A172 (cell line): ENCODE measurements at places on chromosomes 5 and 9. TPM values are rescaled to one million over a fixed set of nuclear protein-coding genes. Genes with fewer than 3 reads are reported as not detected.

The PLPP7 gene
- 0.14 and 1.0 TPM in 2 replicates for total RNA-seq

DNA sequence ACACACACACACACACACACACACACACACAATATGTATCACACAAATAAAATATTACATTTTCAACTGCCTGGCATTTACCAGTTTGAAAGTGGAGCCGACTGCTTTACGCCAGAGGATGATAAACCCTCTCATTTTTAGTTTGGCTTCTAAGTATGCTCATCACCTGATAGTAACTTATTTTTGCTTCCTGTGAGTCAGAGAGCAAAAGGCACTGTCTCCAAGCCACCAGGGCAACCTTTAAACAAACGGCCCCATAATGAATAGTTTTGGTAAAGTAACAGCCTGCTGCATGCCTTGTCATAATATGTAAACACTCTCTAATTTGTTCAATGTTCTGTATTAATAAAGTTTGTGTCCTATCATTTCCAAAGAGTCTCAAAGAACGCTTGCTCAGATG, 26.9 kb downstream of the KLF4 start:
- DNase-seq: peak; percentile 66

The SPINK4 gene
- total RNA-seq: not detected in 2 replicates

The GAS1 gene
- 1.3 and 1.7 TPM in 2 replicates for total RNA-seq

DNA sequence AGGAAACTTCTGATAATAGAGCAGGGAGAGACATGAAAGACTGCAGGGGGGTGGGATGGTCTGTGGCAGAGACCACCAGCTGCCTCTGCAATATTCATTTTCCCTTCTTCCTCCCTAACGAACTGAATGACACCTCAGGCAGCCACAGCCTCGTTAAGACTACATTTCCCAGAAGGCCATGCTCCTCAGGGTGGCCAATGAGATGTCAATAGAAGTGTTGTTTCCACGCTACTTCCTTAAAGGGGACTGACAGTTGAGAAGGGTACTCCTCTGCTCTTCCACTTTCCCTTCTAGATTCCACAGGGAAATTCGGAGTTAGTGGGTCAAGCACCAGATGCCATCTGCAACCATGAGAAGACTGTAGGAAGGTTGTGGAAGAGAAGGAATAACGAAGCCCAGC, 52.0 kb upstream of the DAPK1 start:
- peak; percentile 44 for DNase-seq

The C5orf52 gene
- not detected in 2 replicates for total RNA-seq

GRCh38 chr5:110055302-110055701, 365.6 kb downstream of the MAN2A1 start:
- DNase-seq: no peak

The LURAP1L gene
- total RNA-seq: 4.9 and 6.6 TPM in 2 replicates

The SMIM33 gene
- not detected in 2 replicates for total RNA-seq

GRCh38 chr9:98584059-98584458, 124.7 kb downstream of the GABBR2 start:
- DNase-seq: peak; percentile 43

GRCh38 chr9:102519423-102519822, 475.7 kb upstream of the CYLC2 start:
- no peak for DNase-seq

GRCh38 chr9:36146651-36147050, 10.1 kb downstream of the GLIPR2 start:
- DNase-seq: no peak

GRCh38 chr9:90449213-90449925, 193.3 kb downstream of the DIRAS2 start:
- no peak for DNase-seq

DNA sequence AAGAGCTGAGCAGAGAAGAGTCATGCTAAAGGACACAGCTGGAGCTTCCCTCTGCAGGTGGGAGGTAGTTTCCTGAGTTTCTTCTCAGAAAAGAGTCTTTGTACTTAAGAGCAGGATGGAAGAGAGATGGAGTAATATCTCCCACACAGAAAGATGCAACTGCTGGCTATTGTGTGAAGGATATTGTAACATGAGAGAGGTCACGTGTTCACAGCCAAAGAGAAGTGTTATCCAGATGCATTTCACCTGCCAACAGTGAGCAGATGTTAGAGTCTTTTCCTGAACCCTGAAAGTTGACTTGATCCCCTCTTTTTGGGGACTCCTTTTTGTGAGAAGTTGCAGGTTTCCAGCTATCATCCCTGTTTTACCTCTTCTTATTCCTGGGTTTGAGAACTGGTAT, 14.0 kb upstream of the TRIO start:
- no peak for DNase-seq

- no peak for DNase-seq
Measured at GRCh38 chr5:85972539-85972938, 645.2 kb upstream of the COX7C start.

DNA sequence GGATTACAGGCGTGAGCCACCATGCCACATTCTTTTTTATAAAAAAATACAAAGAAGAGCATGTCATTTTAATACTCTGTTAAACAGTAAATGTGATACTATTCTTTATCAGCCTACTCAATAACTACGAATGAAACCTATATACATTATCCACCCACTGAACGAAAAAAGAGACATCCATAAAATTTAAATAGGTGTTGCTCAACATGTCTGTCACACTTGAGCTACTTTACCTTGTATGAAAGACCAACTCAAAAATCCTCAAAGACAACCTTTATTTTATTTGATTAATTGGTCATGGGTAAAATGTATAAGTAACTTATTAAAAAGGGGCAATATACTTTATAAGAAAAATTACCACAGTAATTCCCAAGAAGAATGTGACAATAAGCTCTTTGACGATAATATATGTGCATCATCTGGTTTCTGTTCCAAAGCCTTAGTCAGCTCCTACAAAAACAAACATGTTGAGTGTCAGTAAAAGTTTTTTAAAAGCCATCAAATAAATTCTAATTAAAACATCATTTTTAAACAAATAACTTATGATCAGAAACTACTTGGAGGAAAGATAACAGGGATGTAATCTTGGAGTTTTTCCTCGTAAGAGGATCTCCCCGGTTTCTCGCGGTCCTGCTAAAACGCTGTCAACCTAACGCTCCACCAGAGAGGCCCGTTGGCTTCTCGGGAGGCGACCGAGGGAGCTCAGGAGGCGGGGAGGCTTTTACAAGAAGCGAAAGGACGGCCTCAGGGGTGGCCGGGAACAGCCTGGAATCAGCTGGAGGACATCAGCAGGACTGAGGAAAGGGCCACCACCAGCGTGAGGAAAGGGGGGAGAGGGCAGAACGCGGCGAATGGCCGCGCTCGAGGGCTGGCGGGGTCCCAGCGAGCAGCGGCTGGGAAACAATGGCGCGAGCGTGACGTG, 13.5 kb upstream of the ANKRD18B start:
- DNase-seq: peak; percentile 48

DNA sequence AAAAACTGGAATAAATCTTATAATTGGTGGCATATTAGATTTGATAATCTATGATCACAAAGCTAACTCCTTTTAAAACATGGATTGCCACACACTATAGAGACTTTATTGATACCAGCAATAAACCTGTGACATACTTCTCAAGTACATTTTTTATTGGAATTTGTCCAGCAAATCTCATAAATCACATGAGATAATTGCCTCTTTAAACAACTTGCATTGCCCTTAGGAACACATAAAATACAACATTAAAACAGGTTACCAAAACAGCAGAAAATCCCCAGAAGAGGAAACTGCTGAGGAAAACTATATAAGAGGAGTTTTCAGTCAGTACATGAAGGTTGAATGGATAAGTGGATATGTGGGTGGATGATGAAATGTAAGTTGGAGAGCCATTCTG, 124.6 kb downstream of the SNCAIP start:
- no peak for DNase-seq

- peak; percentile 39 for DNase-seq
Measured at GRCh38 chr5:146877783-146878475, 628 bp downstream of the PPP2R2B start.

The ISCA1 gene
- total RNA-seq: 58.1 and 70.4 TPM in 2 replicates

The ZSWIM6 gene
- 5.6 and 5.9 TPM in 2 replicates for total RNA-seq

DNA sequence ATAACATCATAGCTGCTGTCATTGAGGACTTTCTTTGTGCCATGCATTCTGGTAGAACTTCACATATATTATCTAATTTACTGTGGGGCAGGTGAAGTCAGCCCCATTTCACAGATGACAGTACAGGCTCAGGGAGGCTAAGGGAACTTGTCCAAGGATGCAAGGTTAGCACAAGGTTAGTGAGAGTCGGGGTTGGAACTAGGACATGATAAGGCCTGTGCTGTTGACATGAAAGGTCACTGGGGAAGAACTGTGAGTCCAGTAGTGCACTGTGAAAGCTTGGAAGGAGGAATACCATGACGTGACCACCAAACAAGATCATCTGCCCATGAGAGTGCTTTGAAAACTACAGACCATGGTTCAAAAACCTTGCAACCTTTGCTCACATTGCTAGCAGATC, 26.7 kb downstream of the FRMPD1 start:
- no peak for DNase-seq

- DNase-seq: peak; percentile 5
Measured at GRCh38 chr5:73867345-73868335, 241.6 kb downstream of the ARHGEF28 start.

GRCh38 chr5:72835633-72836032, 19.2 kb downstream of the TNPO1 start:
- DNase-seq: no peak

The CEP72 gene
- 4.6 and 14.8 TPM in 2 replicates for total RNA-seq

GRCh38 chr5:75614176-75614575, 2.9 kb downstream of the ANKDD1B start:
- DNase-seq: no peak

The BTNL9 gene
- not detected in 2 replicates for total RNA-seq

GRCh38 chr5:38451074-38451725, 105.2 kb downstream of the LIFR start:
- no peak for DNase-seq

GRCh38 chr5:80238778-80239679, 16.8 kb downstream of the SERINC5 start:
- peak; percentile 32 for DNase-seq

- no peak for DNase-seq
Measured at GRCh38 chr5:34742061-34742460, 85.9 kb downstream of the RAI14 start.

The SPINK13 gene
- not detected in 2 replicates for total RNA-seq

- no peak for DNase-seq
Measured at GRCh38 chr9:127405344-127406125, 8.6 kb downstream of the SLC2A8 start.

The CCNI2 gene
- total RNA-seq: not detected in 2 replicates

The PCDHB4 gene
- 0.26 and 1.7 TPM in 2 replicates for total RNA-seq

DNA sequence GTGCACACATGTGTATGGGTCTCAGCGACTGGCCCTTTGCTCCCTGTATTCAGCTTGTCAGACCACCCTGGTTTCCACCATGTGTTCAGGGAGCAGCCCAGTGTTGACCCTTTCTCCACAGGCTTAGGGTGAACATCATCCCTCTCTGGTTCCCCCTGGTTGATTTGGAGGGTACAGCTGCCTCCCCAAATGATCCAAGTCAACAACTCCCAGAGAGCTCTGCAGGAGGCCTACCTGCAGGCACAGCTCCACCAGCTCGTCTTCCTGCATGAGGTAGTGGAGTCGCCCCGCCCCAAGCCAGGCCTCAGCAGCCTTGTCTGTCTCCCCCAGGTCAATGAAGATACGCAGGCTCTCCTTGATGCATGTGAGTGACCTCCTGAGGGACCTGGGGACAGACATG, 50.5 kb downstream of the SH3TC2 start:
- no peak for DNase-seq

GRCh38 chr9:4334410-4334813, 34.5 kb upstream of the GLIS3 start:
- no peak for DNase-seq

GRCh38 chr5:72770266-72770665, 46.2 kb upstream of the TNPO1 start:
- DNase-seq: no peak

- DNase-seq: no peak
Measured at GRCh38 chr9:109789556-109789955, 9.6 kb downstream of the PALM2AKAP2 start.

GRCh38 chr5:91145333-91145620, 237.8 kb downstream of the ARRDC3 start:
- no peak for DNase-seq

The ACOT12 gene
- total RNA-seq: not detected in 2 replicates

DNA sequence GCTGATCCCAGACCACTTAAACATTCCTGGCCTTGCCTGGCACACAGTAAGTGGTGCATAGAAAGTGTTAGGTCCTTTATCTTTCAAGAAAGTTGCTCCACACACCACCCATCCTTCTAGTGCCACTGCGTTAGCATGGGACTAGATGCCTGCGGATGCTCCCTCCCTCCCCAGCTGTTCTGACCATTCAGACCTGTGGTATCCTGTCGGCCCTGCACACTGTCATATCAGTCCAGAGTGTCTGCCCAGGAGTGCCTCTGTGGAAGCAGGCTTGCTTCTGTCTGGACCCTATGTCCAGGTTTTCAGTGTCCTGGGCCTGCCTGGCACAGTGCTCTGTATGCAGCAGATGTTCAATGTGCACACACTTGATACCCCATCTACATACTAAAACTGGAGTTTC, 38.3 kb upstream of the SMU1 start:
- DNase-seq: no peak

GRCh38 chr9:129459547-129460322, 161.2 kb downstream of the C9orf50 start:
- DNase-seq: no peak

- no peak for DNase-seq
Measured at GRCh38 chr9:84419031-84419602, 78.6 kb upstream of the SLC28A3 start.

DNA sequence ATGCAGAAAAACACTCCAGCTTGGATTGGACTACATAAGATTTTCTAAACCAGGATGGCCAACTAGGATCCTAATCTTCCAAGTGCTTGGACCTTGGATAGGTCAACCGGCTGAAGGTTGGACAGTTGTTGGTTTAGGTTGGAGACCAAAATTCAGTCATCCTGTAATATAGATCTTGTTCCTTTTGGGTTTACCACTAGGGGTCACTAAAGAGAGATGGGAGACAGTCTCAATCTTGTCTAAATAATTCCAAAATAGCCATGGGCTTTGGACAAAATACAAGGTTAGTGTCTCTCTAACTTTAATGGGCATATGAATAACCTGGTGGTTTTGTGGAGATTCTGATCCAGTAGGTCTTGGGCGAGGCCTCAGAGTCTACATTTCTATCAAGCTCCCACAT, 148.7 kb upstream of the ERCC6L2 start:
- peak; percentile 57 for DNase-seq

The ZER1 gene
- 14.8 and 29.1 TPM in 2 replicates for total RNA-seq

GRCh38 chr9:101480386-101480785, 44.8 kb upstream of the ALDOB start:
- no peak for DNase-seq

DNA sequence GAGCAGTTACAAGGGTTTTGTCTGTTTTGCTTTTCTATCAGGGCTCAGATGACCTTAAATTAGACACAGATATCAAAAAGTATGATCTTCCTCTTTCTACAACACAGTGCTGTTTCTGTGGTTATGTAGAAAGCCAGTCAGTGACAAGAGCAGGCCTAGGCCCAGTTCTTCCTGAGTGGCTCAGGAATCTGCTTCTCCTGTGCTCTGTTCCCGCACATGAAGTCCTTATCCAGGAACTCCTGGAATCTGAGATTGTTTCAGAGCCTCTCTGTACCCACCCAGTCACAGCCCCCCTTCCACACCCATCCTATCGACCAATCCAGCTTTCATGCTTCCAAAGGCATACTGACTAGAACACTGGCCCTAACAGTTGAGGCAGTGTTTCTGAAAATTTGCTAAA, 40.4 kb upstream of the SMU1 start:
- DNase-seq: peak; percentile 18
